ENCODE measurements at places on chromosomes 12 and 14.

GRCh38 chr14:51564986-51565604 is 86.6 kb upstream of the FRMD6 start:
- no peak for DNase-seq

DNA sequence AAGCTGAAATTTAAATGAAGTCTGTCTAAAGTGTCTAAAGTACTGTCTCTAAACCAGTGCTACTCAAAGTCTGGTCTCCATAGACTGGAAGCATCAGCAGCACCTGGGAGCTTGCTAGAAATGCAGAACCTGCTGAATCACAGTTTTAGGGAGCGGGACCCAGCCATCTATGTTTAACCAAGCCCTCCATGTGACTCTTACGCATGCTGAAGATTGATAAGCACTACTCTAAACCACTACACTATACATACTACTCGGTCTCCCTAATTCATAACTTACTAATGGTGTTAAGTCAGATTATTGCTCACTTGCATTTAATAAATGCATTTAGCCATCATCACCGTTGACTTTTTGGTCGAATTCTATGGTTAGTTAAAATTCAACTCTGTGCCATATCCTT is 88.8 kb downstream of the SLC25A21 start:
- DNase-seq, result no peak

DNA sequence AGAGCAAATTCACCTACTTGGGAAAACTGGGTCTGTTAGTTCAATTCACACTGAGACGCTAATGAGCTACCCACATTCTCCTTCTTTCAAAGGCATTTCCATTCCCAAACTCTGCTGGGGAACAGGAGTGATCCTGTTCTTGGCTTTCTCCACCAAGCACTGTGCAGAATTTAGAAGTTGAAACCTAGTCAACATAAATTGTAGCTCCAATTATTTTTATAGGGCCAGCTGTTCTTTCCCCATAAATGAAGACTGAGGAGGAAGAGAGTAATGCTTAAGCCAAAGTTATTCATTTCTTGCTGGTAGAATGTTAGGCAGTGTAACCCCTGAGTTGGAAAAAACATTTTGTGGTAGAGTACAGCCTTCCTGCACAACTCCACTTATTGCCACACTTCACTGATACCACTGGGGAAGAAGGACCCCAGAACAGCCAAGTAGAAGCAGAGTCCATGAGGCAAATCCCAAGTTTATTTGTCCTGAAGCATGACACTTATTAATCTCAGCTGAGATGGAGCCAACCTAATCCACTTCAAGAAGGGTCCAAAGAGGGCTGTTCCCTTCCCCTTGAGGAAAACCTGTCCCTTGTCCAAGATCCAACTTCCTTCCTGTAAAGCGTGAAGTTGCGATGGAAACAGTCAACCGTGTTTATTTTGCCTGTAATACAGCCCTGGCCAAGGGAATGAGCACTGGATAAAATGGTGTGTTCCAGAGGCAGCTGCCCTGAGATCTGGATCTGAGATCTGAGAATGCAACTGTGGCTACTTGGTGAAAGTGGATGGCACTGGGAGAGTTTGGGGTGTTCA is 151.8 kb downstream of the TBX5 start:
- no peak for DNase-seq

GRCh38 chr12:30757316-30757715 is 2.6 kb upstream of the CAPRIN2 start:
- no peak for DNase-seq

DNA sequence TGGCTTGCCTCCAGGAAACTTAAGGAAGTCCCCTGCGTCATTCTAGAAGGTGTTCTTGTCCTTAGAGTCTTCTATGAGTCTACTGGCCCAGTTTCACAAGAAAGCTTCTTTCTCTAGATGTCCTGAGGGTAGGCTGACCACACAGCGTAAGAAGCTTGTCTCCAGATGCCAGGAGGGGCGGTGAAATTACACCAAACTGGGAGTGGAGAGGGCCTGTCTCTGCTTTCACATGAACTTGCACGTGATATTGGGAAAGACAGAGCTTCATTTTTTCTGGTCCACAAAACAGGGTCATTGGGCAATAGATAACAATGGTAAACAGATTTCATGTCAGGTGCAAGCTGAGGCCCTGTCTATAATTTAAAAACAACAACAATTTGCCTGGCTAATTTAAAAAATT is 85.7 kb upstream of the TBX3 start:
- no peak for DNase-seq

- no peak for DNase-seq
Observed at GRCh38 chr12:1289371-1290155, 298.5 kb downstream of the ERC1 start.

DNA sequence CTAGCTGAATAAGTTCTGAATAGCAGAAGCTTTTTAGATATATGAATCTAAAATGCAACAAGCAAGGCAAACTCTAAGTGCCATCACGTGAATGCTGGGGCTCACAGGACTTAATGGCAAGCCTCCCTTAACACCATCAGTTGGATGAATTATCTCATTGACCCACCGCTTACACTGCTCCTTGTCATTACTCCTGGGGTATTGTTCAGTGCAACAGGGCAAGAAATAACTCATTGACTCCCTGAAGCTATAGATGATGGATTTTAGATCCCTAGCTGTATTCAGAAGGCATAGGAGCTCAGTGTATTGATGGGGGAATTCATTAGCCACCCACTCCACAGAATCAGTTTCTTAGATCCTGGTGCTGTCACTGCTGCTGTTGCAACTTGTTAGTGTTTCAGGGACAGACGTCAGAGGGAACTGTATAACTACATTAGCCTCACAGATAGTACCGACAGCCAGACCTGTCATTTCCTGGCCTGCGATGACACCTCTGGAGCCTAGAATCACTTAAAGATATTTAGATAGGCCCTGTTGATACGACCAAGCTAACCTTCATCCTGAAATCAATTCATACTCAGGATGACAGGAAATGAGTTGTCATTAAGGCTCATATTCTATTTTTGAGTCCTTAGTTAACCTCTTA is 735.3 kb downstream of the DIO2 start:
- no peak for DNase-seq

- DNase-seq, result no peak
Observed at GRCh38 chr14:70635971-70636595, 5.6 kb upstream of the TTC9 start.

GRCh38 chr14:23926543-23926942 is 27.0 kb upstream of the DHRS4 start:
- DNase-seq, result no peak

- DNase-seq, result no peak
Observed at GRCh38 chr12:50111395-50111692, 692 bp upstream of the COX14 start.

- DNase-seq, result no peak
Observed at GRCh38 chr14:79256380-79256779, 954.9 kb downstream of the DIO2 start.

GRCh38 chr14:103653805-103654204 is 24.8 kb downstream of the KLC1 start:
- DNase-seq, result no peak

- DNase-seq, result no peak
Observed at GRCh38 chr12:96400631-96401075, 414 bp upstream of the CDK17 start.

GRCh38 chr14:99968191-99968920 is 96.9 kb upstream of the EVL start:
- no peak for DNase-seq

GRCh38 chr12:47017901-47018475 is 61.4 kb upstream of the PCED1B start:
- no peak for DNase-seq

DNA sequence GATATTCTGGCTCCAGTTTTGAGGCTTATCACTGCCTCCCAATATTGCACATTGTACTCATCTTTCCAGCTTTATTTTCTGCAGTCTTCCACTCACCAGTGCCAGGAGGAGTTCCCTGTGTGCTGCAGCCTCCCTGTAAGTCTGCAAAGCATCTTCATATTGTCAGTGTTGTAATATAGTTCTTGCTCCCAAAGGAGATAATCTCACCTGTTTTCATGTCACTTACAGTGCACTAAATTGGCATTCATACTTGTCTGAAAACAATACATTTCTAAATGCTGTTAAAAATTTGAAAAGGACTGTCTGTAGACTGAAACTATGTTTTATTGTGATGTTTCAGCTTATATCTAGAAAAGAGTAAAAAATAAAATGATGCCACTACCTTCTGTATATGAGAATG is 146.8 kb upstream of the TMTC1 start:
- no peak for DNase-seq

GRCh38 chr14:56794557-56795283 is 15.6 kb downstream of the OTX2 start:
- no peak for DNase-seq

DNA sequence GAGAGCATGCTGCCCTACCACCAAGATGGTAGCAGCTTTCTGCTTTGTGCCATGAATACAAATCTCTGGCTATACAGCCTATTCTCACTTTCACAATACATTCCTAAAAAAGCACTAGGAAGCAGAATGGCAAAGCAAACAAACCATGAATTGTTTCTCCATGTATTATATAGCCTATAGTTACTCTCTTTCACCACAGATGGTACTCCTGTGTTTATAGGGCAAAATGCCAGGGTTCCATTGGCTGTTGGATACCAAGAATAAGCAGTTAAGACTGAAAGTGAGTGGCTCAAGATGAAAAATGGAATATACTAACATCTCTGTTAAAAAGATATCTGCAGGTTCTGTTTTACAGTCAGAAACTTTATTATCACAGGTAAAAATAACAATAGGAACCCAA is 11.1 kb downstream of the ARF3 start:
- no peak for DNase-seq

DNA sequence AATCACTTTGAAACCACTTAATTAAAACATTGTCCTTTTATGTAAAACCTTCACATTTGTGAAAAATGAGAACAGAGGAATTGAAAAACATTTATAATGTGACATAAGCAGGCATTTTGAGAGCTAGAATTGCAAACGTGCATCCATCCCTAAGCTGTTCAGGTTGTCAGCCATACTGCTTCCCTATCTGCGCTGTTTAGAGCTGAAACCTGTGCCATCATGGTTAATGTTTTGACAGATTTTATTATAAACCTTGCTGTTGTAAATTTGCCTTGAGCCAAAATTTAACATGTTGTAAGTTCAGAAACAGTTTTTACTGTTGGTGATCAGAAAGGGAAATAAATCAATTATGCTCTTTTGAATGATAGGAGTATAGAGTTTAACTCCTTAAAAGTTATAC is 31.9 kb downstream of the FOXA1 start:
- no peak for DNase-seq

GRCh38 chr12:107079172-107080011 is 14.0 kb downstream of the CRY1 start:
- DNase-seq, result peak; percentile 52

GRCh38 chr12:93186621-93187020 is 191.1 kb upstream of the NUDT4 start:
- no peak for DNase-seq

GRCh38 chr14:64927031-64927430 is 12.8 kb downstream of the CHURC1 start:
- DNase-seq, result no peak

GRCh38 chr14:68516342-68516741 is 276.5 kb downstream of the ZFP36L1 start:
- DNase-seq, result no peak

DNA sequence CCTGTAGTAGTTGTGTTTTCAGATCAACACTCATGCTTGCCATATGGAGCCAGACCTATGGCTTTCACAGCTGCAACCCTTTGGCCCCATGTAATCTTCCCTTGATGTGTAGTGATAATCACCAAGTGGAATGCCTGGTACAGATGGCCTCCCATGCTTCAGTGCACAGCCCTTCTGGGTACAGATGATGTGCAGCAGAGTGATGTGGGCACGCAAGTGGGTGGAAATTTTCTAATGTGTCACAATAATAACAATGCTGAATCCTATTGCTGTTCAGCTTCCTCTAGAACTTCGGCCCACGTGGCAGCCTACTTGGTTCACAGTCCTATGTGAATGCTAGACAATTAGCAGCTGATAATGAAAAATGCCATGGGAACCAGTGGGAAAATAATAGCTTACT is 188.1 kb downstream of the SNAPC1 start:
- no peak for DNase-seq

DNA sequence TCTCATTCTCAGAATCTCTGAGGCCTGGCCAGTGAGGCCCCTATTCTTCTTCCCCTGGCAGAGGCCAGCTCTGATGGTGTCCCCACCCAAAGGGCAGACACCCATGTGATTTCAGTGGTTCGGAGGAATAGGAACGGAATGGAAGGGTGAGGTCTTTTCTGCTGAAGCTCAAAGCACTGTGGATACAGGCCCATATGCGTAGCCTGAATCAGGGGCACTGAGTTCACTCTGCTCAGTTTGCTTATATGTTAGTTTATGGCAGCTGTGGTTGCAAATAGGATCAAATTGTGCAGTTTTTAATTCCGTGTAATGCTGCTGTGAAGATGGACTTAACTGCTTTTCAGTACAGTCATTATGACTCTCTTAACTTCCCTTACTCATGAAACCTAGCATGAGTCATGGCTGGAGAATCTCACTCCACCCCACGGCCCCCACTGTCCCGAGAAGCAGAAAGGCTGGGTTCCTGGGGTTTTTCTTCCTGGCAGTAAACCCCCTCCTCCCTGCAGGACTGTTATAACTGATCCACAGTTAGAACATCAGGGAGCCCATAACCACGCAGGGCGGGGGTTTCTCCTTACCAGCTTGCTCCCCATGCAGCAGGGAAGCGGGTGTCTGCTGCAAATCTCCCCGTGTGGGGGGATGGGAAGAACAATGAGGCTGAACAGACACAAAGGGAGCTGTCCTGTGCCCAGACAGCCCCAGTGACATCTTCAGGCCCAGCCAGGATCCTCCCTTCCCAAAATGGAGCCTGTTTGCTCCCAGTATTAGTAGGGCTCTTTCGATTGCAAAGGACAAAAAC is 122.7 kb downstream of the SLC38A6 start:
- no peak for DNase-seq

GRCh38 chr12:59040656-59041055 is 120.4 kb upstream of the LRIG3 start:
- no peak for DNase-seq

- no peak for DNase-seq
Observed at GRCh38 chr12:2029851-2030250, 22.9 kb upstream of the CACNA1C start.

DNA sequence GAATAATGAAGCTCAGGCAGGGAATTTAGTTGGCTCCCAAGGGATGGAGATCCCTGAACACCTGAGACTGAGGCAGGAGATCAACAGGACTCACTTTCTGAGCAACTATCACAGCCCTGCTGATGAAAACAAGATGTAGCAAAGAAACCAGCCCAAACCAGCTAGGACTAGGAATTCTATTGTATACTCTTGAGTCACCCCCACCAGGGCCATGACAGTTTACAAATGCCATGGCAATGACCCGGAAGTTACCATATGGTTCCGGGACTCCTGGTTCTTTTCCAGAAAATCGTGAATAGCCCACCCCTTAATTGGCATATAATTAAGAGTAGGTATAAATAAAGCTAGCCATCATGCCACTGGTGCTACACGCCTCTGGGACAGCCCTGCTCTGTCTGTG is 46.0 kb upstream of the OASL start:
- DNase-seq, result no peak
